ENCODE measurements at places on chromosomes 7 and 10.
A peak's percentile ranks its signal among the peaks of the same experiment; 100 is the strongest.

GRCh38 chr10:124478515-124478914 is 16.9 kb downstream of the LHPP start:
- DNase-seq: no peak

DNA sequence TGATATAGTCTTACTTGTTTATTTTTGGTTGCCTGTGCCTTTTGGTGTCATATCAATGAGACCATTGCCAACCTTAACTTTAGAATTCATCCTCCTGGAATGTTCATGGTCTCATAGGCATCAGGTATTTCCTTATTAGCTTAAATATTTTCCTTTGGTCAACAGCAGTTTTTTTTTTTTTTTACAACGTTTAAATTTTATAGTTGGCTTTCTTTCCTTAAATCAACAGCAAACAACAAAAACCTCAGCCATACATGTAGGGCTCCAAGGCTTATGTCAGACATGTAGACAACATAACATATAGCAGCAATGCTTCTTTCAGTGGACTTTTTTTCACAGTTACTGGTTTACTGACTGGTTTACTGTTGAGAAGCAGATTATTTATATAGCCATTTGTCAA is 22.7 kb downstream of the ENTPD7 start:
- no peak for DNase-seq

DNA sequence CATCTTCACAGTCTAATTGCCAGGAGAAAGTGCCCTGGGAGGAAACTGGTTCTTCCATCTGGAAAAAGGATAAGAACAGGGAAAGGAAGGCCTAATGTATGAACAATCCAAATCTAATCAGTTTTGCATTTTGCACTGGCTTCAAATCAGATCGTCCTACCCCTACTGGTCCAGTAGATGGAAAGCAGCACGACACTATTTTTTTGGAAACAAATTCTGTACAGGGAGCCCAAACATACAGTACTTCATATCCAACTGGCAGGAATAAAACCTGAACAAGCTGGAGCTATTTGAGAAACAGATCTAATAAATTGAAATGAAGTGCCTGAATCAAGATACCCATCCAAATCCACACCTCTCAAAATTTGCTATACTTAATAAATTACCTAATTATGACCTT is 36.5 kb downstream of the ETV1 start:
- DNase-seq: no peak

GRCh38 chr10:29240986-29241660 is 47.7 kb upstream of the LYZL1 start:
- no peak for DNase-seq

GRCh38 chr10:44404741-44405437 is 20.0 kb upstream of the CXCL12 start:
- no peak for DNase-seq

- no peak for DNase-seq
Measured at GRCh38 chr10:75788394-75789205, 357.2 kb downstream of the LRMDA start.

DNA sequence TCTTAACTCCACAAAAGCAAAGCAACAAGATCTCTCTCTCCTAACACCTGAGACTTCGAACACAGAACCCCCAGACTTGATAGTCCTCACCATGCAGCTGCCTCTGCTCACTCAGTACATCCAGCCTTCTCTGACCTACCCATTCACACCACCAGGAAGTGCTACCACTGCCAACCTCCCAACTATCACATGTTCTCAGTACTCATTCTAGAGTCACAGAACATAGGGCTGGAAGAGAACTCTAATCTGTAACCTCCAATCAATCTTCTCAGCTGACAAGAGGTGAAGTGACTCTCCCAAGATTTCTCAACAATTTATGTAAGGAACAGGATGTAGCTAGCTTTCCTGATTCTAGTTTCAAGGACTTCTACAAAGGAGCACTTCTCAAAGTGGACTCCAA is 3.8 kb downstream of the NUDCD3 start:
- DNase-seq: no peak

GRCh38 chr10:18713077-18713476 is 53.8 kb downstream of the ARL5B start:
- DNase-seq: no peak

DNA sequence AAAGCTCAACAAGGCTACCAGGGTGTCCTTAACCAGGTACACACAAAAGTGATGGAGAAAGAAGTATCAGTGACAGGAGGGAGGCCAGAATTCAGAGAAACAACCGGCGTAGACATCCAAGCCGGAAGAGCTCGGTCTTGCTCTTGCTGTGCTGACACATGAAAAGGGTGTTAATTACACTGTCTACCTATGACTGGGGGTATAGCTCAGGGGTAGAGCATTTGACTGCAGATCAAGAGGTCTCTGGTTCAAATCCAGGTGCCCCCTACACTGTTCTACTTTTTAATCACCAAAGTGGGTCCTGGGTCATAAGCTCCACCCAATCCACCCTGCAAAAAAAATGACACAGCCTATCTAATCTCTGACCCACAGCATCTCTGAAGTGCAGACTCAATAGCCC is 86.9 kb upstream of the ZNF746 start:
- no peak for DNase-seq

DNA sequence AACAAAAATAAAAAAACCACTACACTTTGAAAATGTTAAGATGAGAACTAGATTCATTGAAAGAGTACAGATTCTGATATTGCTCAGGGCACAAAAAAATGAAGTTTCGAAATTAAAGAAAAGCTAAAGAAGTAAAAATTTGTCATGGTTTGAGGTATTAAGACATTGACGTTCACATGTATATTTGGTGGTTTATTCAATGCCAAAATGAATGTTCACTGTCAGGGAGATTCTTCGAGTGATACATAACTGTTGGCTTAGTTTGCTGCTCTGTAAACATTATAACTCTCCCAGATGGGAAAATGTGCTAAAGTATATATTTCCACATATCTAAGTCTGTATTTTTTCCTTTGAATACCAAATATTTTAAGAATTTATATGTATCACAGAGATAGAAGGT is 345.0 kb downstream of the SEMA3D start:
- DNase-seq: no peak

- DNase-seq: no peak
Measured at GRCh38 chr7:31020652-31021051, 31.5 kb upstream of the ADCYAP1R1 start.

GRCh38 chr10:129770286-129770685 is 193.8 kb downstream of the EBF3 start:
- no peak for DNase-seq

DNA sequence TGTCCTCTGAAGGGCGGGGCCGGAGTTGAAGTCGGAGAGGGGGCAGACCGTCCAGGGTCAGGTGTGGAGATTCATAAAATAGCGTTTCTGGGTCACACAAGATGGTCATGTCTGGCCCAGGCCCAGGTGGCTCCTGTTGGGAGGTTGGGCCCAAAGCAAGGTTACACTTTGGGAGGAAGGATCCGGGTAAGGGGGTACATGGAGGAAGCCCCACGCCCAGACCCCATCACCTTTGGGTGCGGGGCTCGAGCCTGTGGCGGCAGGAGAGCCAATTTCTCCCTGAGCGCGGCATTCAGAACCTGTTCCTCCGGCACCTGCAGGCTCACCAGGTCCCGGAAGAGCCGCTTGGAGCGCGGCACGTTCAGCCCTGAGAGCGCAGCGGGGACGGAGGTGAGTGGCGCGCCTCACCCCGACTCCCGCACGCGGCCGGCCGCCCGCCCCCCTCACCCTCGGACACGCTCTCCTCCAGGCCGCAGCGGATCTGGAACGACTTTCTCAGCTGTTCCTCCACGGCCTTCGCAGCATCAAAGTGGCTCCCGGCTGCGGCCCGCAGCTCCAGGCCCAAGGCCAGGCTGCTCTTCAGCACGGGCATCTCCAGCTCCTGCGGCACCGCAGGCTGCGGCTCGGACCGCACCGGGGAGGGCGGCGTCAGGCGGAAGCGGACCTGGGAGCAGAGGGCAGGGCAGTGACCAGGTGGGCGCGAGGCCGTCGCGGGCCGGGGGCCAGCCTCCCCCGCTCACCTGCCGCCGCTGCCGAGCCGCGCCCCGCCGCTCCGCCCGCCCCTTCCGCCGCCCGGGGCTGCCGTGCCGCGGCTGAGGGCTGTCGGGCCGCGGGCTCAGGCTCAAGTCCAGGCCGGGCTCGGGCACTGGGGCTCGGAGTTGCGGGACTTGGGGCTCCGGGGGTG is 644 bp downstream of the PPP1R35 start:
- peak; percentile 49 for DNase-seq

- no peak for DNase-seq
Measured at GRCh38 chr7:25726170-25726780, 425.7 kb upstream of the NFE2L3 start.

DNA sequence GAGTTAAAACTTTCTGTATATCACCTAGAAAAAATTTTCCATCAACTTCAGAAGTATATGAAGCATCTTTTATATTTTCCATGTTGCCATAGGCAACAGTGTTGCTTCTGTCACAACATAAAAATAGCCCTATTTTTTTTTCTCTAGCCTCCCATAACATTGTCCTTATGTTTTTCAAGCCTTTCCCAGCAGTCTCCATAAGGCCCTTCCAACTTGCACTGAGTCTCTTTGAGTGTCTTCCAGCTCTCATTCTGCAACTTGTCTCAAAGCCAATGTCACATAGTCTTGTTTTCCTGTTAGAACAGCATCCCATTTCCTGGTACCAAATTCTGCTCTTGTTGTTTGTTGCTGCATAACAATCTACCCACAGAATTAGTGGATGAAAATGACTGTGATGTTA is 1055.5 kb upstream of the GHITM start:
- no peak for DNase-seq

Measured in stimulated activated CD4-positive, alpha-beta T cell treated with anti-CD3 and anti-CD28 coated beads, Interleukin-4, amount 100 ng/mL, for 4 hours (primary cell).